ENCODE measurements at places on chromosomes 1 and 21.

- peak; percentile 59 for DNase-seq
Measured at GRCh38 chr1:55898181-55898580, 681.2 kb downstream of the PLPP3 start.

GRCh38 chr1:38191461-38191860 is 144.9 kb upstream of the POU3F1 start:
- no peak for DNase-seq

DNA sequence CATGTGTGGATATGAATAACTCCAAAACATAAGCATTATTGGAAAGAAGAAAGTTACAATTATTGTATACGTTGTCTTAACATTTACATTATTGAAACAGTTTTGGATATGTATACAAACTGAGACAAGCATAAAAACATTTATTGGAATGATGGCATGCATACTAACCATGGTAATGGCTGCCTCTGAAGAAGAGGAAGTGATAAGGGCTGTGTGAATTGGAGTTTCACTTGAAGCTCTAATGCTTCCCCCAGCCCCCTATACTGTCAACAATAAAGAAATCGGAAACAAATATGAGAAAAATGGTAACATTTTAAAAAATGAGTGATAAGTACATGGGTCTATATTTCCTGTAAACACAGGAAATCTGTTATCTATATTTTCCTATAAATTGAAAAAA is 367.7 kb upstream of the DPYD start:
- no peak for DNase-seq

DNA sequence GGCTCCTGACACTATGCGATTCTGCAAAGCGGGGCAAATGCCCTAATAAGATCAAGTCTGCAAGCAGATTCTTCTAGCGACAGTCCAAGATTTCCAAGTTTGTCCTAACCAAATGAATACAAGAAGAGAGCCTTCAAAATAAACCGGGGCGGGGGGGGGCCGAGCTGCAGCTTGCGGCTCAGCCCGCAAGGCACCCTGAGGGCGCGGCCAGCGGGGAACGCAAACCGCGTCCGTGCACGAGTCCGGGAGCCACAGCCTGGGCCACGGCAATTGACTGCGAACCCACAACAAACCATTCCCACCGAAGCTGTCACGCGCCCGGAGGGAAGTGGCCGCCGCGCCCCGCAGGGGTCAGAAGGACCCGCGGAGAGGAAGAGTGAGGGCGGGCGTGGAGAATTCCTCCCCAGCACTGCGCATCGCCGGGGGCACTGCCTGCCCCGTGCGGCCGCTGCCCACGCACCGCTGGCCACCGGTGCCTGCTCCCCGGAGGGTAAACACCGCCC is 687 bp downstream of the TGFBR3 start:
- no peak for DNase-seq

- no peak for DNase-seq
Measured at GRCh38 chr1:18927654-18928272, 25.4 kb upstream of the ALDH4A1 start.

GRCh38 chr1:145708063-145708462 is 895 bp upstream of the PDZK1 start:
- DNase-seq, result no peak

DNA sequence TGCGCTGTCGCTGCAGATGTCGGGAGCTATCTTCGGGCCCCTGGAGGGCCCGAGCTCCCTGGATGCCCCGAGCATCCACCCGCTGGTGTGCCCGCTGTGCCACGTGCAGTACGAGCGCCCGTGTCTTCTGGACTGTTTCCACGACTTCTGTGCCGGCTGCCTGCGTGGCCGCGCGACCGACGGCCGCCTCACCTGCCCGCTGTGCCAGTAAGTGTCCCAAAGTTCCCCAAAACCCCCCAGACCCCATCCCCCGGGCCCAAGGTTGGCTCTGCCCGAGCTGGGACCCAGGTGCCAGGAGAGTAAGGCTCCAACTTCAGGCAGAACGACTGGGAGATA is 569 bp downstream of the RNF207 start:
- DNase-seq, result no peak

GRCh38 chr1:167620002-167620401 is 10.0 kb upstream of the RCSD1 start:
- DNase-seq, result no peak

DNA sequence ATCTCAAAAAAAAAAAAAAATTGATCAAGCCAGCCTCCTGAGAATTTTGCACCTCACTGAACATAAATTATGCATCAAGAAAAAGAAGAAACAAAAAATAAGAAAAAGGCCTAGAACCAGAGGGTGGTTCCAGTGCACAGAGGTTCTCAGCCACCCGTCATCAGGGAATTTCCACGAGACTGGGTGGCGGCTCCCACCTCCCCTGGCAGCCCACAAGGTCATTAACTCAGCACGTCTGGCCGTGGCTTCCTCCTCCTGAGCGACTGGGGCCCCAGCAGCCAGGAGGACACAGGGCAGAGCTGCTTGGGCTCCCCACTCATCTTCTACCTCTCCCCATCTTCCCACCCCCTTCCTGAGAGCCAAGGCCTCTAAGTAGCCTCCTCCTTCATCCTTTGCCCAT is 15.7 kb upstream of the TMEM51 start:
- no peak for DNase-seq

DNA sequence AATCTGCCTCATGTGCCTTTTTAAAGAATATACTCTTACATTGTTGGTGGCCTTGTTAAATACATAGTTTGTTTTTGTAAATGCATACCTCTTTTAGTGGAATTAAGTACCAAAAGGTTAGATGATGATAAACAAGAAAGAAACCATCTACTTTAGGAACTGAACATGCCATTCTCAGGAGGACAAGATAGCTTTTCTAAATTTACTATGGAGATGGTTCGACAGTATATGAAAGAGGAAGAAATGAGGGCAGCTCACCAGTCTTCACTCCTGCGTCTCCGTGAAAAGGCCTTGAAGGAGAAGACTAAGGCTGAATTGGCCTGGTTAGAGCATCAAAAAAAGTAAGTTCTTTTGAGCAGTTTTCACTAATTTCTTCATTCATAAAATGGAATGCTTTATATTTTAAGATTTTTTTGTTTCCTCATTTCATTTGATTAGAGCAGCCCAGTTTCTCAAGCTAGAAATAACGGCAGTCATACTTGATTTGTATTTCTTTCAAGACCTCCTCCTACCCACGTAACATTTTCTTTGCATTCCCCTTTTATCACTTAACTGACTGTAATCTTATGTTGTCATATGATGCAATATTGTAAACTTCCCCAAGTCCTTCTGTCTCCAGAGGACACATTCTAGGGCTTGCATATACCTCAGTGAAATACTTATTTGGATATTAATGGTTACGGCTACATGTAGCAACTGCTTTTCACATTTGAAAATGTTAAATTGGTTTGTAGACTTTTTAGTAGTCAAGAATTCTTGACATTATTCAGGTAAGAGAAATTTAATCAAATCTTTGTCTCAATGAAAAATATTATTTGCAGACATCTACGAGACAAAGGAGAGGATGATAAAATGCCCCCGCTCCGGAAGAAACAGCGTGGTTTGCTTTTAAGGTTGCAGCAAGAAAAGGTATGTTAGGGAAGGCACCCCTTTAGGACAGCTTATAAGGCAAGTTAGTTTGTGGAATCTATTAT is 99.3 kb downstream of the CEP350 start:
- no peak for DNase-seq

DNA sequence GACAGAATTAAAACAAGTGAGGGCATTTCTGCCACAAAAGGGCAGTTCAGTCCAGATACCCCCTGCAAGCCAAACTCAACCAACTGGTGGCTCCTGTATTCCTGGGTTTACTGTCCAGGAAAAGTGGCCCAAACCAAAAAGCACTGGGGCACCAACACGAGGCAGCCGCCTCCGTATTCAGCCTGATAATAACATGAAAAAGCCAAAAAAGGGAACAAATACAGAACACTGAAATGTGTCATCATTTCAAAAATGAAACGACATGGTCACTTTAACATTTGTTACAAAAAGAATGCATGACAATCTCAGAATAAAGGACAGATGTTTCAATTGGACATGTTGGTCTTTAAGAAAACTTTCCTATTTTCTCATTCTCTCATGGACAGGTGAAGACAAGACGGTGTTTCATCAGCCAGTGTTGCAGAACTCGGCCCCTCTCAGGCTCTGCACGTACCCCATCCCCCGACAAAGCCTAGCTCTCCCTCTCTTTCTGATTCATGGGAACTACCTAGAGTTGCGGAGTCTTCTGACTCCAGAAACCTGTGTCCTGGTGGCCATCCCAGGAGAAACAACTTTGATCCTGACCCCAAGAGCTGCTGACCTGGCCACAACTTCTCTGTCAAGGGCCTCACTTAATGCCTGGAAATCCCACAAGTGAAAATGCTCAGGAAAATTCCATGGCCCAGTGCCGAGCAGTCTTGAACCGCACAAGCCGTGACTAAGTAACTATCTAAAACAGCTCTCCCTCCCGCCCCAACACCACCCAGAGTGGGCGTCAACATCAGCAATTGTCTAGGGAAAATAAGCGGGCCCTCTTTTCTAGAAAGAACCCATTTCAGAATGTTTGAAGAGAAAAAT is 27.1 kb downstream of the ZBTB17 start:
- peak; percentile 69 for DNase-seq
